ENCODE measurements at places on chromosomes 5 and 9. TPM values are rescaled to one million over a fixed set of nuclear protein-coding genes. Genes with fewer than 3 reads are reported as not detected.

DNA sequence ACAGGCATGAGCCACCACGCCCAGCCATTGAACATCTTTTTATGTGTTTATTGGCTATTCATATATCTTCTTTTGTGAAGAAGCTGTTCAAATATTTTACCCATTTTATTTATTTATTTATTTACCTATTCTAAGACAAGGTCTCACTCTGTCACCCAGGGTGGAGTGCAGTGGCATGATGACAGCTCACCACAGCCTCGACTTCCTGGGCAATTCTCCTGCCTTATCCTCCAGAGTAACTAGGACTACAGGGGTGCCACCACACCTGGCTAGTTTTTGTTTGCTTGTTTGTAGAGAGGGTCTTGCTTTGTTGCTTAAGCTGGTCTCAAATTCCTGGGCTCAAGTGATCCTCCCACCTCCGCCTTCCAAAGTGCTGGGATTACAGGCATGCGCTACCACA lies 33.5 kb downstream of the NAIF1 start:
- no peak for DNase-seq

- no peak for DNase-seq
Observed at GRCh38 chr5:87277279-87277835, 9.7 kb downstream of the RASA1 start.

DNA sequence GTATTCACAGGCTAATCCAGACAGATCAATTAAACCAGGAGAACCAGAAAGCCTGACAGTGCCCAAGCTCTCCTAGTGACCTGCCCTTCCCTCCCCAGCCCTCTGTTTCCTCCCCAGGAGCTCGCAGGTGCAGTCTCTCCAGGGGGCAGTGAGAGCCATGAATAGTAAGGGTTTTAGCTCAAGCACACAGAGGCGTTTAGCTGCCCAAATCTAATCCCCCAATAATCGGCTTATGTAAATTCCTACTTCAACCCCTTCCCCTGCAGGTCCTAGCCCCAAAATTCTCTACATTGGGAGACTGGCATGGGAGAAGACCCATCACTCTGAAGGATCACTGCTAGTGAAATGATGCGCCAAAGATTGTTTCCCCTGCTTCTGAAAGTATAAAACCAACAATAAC lies 10.5 kb upstream of the TAL2 start:
- DNase-seq: no peak

DNA sequence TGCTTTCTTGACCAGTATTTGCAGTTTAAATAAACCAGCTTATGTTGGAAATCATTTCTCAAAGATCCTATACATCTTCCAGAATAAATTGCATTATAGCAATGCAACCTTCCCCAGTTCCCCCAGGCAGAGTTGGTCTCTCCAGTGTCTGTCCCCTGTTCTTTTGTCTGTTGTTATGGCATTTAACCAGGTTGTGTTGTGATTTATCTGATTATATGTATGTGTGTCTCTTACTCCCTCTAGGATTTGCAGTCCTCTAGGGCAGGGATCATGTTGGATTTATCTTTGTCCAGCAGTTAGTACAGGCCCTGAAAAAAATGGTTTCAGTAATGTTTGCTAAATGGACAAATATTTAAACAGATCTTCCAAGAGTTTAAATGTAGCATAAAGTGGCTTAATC lies 17.3 kb downstream of the GARNL3 start:
- no peak for DNase-seq

GRCh38 chr9:81669041-81669651 lies 20.2 kb downstream of the TLE1 start:
- DNase-seq: no peak

- no peak for DNase-seq
Observed at GRCh38 chr5:26737348-26738265, 300.8 kb downstream of the CDH9 start.

DNA sequence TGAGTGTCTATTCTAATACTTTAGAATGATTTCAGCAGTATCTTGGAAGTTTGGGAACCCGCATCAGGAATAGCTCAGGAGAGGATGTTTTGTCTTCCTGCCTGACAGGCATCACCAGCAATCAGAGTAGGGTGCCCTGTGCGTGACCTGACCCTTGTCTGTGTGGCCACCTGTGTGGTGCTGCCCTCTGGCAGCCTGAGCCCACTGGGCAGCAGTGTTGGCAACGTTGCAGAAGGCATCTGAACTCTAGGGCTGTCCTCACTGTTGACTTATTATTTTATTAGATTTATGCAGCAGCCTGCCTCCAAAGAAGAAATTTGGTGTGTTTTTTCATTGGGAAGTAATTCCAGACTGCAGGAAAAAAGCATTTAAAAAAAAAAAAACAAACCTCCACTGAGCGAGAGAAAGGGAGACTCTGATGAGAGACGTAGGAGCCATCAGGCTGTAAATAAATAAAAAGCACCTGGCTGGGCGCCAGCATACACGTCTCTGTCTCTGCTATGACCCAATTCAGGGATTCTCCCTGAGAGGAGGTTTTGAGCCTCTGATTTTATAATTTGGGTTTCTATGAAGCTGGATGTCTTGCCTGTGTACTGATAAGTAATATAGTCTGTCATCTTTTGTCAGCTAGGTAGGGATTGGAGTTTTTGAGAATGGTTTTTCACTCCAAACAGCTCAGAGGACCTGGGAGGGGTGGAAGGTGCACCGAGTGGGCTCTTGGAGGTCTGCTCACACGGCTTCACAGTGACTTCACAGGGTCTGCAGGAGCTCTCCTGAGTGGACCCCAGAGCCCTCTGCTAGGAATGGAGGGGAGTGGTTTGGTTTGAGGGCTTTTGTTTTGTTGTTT lies 49.0 kb downstream of the FAM78A start:
- DNase-seq: peak; percentile 54

DNA sequence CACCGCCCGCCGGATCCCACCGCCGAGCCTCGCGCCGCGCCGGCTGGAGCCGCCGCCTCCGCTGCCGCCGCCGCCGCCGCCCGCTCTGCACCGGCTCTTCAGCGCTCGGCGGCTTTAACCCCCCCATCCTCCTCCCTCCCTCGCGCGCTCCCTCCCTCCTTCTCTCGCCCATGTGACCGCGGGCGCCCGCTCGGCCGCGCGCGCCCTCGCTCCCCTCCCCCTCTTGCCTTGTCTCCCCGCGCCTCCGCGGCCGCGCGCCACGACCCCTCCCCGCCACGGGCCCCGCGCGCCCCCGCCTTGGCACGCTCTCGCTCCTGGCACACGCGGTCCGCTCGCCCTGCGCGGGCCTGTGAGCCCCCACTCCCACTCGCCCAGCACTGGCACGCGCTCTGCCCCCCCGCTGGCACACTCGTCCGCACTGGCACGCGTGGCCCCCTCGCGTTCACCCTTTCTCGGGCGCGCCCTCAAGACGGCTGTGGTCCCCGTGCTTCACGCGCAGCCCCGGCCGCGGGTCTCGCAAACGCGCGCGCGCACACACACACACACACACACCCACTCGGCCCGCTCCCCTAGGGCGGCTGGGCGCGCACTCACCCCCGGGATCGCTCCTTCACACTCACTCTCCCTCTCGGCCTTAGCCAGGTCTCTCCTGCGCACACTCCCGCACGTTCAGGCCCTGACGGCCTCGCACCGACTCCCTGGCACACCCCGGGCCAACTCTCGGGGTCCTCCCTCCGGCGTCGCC lies at the start of gene CNTFR:
TSS of gene CNTFR (minus strand) at position 89 of the 745 bp plus-strand sequence. CDS start 20,743 bp downstream, outside the sequence.
- no peak for DNase-seq

- no peak for DNase-seq
Observed at GRCh38 chr5:116013207-116013785, 19.0 kb upstream of the ARL14EPL start.

DNA sequence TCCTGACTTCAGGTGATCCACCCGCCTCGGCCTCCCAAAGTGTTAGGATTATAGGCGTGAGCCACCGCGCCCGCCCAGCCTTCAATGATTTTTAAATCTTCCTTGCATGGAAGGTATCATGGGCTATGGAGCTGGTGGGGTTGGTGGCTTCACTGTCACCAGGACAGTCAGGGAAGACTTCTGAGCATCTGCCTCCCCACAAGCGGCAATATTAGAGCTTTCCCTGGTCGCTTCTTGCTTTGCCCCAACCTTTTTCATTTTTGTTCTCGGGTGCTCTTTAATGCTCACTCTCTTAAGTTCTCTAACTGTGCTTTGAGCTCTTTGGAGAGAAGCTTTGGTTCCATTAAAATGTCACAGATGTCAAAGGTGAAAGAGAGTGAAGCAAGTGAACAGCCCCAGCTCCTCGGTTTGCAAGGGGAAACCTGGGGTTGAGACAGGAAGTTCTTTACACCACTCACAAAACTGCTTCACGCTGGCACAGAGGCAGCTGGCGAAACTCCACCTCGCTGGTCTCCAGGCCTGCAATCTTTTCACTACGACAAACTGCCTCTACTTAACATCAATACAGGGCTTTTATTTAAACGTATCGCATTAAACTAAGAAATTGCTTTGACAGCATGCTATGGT lies 142.5 kb upstream of the RETREG1 start:
- DNase-seq: peak; percentile 25

DNA sequence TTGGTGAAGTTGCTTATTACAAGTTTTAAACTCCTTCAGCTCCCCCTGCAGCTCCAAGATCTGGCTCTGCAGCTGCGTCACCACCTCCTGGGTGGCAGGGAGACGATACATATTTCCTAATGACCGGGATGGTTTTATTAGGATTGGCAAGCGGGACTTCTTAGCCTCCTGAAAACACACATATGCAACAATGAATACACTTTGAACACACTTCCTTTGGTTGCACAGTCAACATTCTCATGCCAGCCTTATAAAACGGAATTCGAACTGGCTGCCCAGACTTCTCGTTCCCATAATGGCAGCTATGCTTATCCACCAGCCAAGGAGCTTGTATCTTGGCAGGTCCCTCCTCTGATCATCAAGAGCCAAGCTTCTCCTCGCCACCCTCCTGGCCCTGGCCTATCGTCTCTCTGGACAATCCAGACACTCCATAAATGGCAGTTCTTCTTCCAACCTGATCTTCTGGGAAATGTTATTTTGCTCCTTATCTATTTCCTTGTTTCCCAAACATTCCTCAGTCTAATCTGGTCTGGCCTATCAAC lies 131.9 kb downstream of the CDK5RAP2 start:
- DNase-seq: no peak

GRCh38 chr9:135592331-135592590 lies 30.7 kb downstream of the PAEP start:
- no peak for DNase-seq

GRCh38 chr9:115395511-115396021 lies 277.6 kb upstream of the TNC start:
- DNase-seq: no peak

- no peak for DNase-seq
Observed at GRCh38 chr9:88056876-88057275, 81.4 kb downstream of the SPATA31C2 start.

DNA sequence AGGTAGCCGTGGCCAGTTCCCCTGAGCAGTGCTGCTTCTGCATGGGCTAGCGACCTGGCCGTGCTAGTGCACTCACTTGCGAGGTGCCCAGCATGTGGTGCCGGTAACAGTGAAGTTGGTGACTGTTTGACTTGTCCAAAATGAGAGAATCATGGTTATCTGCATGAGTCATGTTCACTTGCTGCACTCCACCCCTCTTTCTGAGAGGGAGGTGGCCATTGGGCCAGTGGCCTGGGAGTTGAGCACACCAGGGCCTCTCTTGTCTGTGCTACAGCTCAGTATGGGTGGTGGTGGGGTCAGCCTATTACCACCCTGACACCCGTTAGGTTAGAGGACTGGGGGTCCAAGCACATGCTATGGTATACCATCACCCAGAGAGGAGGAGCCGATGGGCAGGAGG lies 55.4 kb upstream of the GARNL3 start:
- no peak for DNase-seq

GRCh38 chr5:78496373-78496772 lies 136.0 kb downstream of the SCAMP1 start:
- peak; percentile 63 for DNase-seq

DNA sequence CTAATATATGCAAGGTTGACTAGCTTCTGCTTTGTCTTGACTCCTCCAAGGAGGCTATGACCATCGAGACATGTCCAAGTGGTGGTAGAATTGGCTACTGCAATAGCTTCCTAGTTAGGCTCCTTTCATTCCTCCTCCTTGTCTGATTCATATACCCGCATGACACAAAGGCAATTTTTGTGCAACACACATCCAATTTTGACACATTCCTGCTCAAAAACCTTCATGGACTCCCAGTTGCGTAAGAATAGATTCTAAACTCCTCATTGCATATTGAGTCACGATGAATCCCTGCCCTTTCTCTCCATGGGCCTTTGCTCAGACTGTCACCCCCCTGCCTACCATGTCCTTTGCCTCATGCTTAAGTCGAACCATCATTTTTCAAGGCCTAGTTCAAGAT lies 344.5 kb downstream of the ACTL7B start:
- DNase-seq: no peak

GRCh38 chr5:170809551-170809950 lies 26.0 kb downstream of the GABRP start:
- peak; percentile 70 for DNase-seq

- DNase-seq: peak; percentile 55
Observed at GRCh38 chr5:390623-391491, 52.1 kb upstream of the EXOC3 start.

GRCh38 chr5:59180515-59180914 lies 597.6 kb downstream of the RAB3C start:
- DNase-seq: no peak

DNA sequence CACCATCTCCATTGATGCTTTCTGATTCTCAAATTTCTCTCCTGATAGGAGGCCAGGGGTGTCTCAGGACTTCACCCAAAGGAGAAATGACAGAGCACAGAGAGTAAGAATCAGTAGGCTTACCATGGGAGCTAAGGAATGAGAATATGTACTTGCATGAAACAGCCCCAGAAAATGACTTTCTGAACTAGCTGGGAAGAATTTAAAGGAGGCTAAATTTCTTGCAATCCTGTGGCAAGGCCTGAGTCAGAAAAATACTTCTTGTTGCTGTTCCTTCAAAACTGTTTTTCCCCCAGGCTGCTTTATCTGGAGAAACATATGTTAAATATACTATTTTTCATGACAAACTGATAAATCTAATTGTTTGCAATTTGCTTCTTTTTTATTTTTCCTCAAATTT lies 53.4 kb upstream of the FBXL7 start:
- no peak for DNase-seq

DNA sequence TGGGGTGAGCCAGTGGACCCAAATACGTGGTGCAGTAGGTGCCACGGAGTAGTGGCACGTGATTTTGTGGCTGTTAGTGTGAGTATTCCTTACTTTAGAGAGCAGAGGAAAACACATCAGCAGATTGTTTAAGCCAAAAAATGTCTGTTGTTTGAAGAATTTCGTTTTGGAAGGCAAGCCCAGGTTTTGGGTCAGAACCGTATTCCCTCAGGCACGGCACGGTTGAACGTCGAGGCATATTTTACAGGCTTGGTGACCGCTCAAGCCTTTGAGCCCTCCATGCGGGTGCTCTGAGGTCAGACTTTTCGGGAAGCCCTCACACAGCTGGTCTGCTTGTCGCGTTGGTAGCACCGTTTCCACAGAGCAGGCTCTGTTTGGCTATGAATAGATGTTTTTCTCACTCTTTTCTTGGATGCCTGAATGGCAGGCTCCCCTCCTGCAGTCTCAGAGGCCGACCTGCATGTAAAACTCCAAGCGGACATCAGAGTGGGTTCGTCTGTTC lies 27.2 kb downstream of the NEK6 start:
- DNase-seq: no peak

NR2F1-AS1 gene
- total RNA-seq: 18.4 TPM

JAKMIP2 gene
- total RNA-seq: not detected

FGD3 gene
- 0.17 TPM for total RNA-seq

FBP1 gene
- 2.2 TPM for total RNA-seq

KLF4 gene
- total RNA-seq: 4.6 TPM

LCNL1 gene
- not detected for total RNA-seq

PRR16 gene
- total RNA-seq: not detected

HAVCR2 gene
- total RNA-seq: under 0.01 TPM

FAM193B gene
- total RNA-seq: 14.6 TPM

DNAI1 gene
- total RNA-seq: not detected

All from dermis blood vessel endothelial cell (primary cell).